ENCODE measurements at places on chromosomes 2 and 18.
A peak's percentile ranks its signal among the peaks of the same experiment; 100 is the strongest.

- DNase-seq, result no peak
Measured at GRCh38 chr2:29459445-29460179, 344.4 kb downstream of the CLIP4 start.

GRCh38 chr18:43115076-43115921 is at the start of gene RIT2:
TSS of gene RIT2 (minus strand) at chr18:43115685.
- no peak for DNase-seq

DNA sequence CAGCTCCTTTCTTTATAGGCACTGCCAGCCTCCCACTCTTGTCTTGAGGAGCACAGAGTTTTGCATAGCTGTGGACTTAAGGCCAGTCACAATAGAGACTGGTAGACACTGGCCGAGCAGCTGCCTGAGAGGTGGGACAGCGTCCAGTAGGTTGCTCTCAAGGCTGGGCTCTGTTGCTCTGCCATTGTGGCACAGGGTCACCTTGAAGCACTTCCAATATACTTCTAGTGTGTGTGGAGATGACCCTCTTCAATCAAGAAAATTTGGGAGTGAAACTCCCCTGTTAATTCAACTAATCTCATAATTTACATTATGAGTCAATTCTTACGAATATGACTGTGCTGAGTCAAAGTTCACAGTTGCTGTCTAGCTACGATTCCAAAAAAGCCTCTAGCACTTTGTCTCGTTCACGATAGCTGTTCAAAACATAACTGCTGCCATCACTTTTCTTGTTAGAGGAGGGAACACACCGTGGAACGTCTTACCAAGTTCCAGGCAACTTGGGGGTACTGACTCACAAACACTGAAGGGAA is 636.2 kb downstream of the EPHA4 start:
- DNase-seq, result no peak

DNA sequence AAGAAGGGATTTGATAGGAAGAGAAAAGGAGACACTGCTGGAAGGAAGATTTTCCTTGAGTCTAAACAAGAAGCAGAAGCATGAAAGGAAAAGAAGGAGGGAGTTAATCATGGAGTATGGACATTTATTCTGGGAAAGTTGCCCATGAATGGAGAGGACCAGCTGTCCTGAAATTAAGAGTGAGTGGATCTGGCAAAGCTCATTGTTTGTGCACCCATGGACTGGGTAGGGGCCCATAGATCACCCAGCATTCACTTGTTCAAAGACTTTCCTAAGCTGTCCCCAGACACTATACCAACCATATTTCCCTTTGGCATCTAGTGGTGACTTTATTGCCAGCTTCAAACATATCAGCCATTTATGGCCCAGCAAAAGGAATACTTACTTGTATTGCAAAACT is 422.7 kb downstream of the FBXO15 start:
- no peak for DNase-seq

DNA sequence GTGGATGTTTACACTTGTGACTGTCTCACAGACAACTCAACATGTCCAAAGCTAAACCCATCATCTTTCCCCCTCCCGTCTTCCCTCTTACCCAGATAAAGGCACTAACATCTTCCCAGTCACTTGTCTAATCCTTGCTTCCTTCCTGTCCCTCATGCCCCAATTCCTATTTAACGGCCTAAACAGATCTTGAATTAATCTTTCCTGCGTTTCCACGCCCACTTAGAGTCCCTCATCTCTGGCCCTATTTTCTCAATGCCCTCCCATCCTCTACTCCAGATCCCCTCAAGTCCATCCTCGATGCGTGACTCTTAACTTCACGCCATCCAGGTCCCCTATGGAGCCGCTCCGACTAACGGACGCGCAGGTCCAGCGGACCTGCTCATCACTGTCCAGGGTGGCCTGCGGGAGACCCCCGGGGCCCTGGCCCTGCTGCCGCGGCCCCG is 682 bp upstream of the SCLY start:
- DNase-seq, result no peak

- DNase-seq, result no peak
Measured at GRCh38 chr2:178886006-178886405, 78.8 kb upstream of the TTN start.

DNA sequence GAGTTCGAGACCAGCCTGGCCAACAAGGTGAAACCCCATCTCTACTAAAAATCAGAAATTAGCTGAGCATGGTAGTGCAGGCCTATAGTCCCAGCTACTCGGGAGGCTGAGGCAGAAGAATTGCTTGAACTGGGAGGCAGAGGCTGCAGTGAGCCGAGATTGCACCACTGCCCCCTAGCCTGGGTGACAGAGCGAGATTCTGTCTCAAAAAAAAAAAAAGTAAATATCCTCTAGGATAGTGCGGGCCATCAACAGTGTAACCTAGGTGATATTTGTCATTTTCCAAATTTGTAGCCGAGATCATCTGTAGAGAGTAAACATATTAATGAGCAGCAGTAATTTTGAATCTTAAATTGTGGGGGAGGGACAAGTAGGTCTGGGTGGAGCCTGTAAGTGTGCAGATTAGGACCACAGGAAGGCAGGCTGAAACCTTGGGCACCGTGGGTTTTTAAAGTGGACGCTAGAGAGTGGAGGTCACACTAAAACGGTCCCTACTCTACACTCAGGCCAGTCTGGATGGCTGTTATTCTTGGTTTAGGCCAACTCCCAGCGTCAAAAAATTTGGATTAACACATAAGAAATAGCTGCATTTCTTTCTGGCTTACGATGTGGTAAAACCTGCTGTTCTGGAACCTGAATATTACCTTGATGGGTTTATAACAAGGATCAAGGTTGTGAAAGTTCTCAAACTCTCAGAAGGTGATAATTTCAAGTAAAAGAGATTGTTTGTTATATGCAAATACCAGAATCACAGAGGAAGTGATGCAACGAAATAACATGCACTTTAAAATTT is 22.7 kb upstream of the TET3 start:
- no peak for DNase-seq

GRCh38 chr2:95232232-95232631 is 24.9 kb downstream of the ZNF892 start:
- no peak for DNase-seq

GRCh38 chr2:151760139-151760650 is 25.9 kb upstream of the NEB start:
- no peak for DNase-seq

DNA sequence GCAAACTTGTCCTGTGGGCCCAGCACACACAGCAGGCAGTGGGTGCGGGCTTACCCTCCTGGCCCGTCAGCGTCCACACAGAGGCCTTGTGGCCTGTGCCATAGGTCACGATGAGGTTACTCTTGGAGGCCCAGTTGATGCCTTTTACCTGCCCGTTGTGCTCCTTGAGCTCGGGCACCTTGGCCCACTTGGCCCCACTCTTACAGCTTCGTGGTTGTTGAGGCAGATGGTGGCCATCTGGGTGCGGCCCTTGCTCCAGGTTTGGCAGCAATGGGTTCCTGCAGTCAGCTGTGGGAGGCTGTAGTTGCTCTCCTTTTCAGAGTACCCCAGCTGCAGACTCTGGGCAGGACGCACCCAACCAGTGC is 45.5 kb upstream of the PTH2R start:
- no peak for DNase-seq

GRCh38 chr2:140747665-140748064 is 1383.2 kb downstream of the LRP1B start:
- DNase-seq, result no peak

- no peak for DNase-seq
Measured at GRCh38 chr2:104043864-104044263, 810.1 kb upstream of the POU3F3 start.

GRCh38 chr2:206064077-206064476 is 21.9 kb downstream of the INO80D start:
- DNase-seq, result no peak

DNA sequence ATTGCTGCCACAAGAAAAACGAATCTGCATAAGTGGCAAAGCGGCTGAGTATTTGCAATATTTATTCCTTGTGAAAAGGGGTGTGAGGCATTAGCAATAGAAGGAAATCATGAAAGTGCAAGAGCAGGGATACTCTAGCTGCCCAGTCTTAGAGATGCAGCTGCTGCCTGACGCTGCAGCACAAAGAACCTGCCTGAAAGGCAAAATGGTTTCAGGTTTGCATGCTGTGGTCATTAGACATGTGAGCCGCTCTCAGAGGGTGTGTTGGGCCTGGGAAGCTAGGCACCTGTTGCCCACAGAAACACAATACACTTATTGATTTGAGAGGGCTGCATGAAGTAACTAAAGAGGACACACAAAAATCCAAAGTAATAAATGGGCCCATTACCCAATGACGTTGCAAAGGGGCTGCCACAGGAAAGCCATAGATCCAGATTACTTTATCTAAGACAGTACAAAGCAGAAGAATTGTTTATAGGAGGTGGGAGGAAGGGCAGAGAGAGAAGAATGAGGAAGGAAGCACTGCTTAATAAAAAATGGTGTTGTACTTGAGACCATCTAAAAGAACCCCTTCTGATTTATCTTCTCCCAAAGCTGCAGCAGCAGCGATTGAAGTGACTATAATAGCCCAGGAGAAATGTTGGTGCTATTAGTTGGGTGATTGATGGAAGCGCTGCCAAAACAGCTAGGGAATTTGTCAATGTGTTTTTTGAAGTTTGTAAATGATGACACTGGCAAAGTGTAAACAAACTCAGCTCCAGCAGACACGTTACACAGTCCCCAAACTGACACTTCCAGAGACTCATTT is 492.4 kb upstream of the ACVR2A start:
- DNase-seq, result no peak

GRCh38 chr18:32349728-32350395 is 120.8 kb downstream of the GAREM1 start:
- DNase-seq, result peak; percentile 70

Data from RWPE2 (cell line).